ENCODE measurements at places on chromosomes 13 and 19.

- no peak for DNase-seq
Observed at GRCh38 chr13:34933786-34934185, 8.3 kb upstream of the NBEA start.

GRCh38 chr19:29512748-29513147 lies 13.0 kb upstream of the VSTM2B start:
- no peak for DNase-seq

- no peak for DNase-seq
Observed at GRCh38 chr13:27495551-27495950, 45.2 kb upstream of the MTIF3 start.

- no peak for DNase-seq
Observed at GRCh38 chr19:4089400-4089908, 22.8 kb upstream of the ZBTB7A start.

GRCh38 chr19:17553256-17553655 lies 2.2 kb upstream of the COLGALT1 start:
- peak; percentile 86 for DNase-seq

DNA sequence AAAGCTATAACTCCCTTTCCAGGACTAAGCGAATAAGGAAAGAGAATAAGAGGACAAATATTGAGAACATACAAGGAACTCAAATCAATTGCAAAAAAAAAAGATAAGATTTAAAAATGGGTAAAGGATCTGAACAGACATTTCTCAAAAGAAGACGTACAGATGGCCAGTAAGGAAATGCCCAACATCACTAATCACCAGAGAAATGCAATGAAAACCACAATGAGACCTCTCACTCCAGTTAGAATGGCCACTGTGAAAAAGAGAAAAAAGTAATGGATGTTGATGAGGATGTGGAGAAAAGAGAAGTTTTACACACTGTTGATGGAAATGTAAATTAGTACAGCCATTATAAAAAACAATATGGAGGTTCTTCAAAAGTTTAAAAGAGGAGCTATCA lies 63.8 kb downstream of the VWA8 start:
- DNase-seq = no peak

GRCh38 chr13:67369895-67370660 lies 139.9 kb upstream of the PCDH9 start:
- peak; percentile 63 for DNase-seq

DNA sequence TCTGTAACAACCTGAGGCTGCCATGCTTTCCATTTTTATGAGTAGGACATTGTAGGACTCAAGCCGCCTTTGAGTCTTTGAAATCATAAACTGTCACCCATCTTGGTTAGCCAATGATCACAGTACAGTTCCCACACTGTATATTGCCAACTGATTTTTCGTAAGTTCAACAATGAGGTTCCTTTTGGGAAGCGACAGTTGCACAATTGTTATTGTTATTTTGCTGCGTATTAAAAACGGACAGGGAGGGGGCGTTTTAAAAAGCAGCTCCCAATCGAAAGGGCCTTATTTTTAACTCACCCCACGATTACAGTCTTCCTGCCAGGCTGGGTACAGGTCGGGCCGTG lies 601 bp downstream of the SLC46A3 start:
- no peak for DNase-seq

DNA sequence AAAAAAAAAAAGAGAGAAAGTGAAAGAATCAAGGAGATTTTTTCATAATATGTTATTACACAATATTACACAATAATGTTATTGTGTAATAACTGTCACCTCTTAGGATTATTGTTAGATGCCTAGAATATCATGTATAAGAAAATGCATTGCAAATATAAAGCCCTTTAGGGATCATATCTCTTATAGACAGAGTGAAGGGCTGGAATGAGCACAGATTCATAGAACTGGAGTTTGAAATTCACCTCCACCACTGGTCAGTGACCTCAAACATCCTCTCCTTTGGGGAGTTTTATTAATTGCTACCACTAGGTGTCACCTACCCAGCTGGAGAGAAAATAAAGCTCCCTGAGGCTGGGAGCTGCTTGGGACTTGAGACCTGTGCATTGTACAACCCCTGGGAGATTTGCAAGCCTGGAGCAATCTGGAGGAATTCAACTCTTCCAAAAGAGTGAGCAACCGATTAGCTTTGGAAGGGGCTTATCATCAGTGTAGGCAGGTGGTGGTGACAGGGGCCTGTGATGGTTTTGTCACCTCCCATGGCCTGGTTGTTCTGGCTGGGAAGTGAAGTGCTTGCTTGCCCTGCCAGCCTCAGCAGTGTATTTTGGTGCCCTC lies 30.3 kb upstream of the FRY start:
- peak; percentile 35 for DNase-seq

DNA sequence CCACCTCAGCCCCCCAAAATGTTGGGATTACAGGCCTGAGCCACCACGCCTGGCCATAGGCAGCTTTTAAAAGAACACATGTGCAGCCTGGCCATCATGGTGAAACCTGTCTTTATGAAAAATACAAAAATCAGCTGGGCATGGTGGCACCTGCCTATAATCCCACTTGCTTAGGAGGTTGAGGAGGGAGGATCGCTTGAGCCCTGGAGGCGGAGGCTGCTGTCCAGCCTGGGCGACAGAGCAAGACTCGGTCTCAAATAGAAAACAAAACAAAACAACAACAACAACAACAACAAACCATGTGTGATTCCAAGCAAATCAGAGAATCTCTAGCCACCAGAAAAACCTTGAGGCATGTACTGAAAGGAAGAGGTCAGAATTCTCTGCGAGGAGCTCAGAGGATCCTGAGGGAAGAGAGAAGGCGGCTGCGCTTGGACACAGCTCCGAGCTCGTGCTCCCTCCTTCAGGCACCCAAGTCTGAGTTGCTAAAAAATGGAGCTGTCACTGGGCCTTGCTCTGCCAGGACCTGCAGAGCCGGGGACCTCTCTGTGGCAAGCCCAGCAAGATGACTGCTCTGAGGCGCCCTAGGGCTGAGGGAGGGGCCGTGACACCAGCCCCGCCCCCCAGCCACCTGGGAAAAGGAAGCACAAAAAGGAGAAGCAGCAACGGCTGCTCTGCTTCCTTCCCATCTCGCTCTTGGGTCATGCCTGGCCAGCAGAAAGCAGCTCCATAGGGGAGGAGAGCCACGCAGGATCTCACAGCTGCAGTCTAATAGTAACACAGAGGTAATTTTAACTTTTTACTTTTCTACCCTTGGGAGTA lies at the start of gene ARL11:
Gene ARL11, plus strand, starts transcription at position 677 of the 822 bp plus-strand sequence. CDS start 1,941 bp downstream, outside the sequence.
- no peak for DNase-seq

- no peak for DNase-seq
Observed at GRCh38 chr13:98385606-98386005, 191.3 kb downstream of the STK24 start.

DNA sequence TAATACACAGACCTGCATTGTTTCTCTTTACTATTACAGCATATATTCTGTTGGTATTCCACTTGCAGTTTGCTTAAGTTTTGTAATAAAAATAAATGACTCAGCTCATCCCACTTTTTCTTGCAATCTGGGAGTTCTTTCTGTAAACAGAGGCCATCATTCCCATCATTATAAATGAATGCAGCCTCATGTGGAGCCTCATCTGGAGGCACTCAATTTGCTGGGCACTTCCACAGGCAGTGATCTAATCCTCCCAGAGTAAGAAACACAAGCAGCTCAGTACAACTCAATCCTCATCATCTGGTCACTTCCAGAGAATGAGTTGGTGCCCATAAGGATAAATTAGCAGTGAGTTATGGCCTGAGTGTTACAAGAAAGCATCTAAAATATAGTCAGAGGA lies 2801.9 kb downstream of the PCDH9 start:
- DNase-seq = peak; percentile 15

GRCh38 chr13:36919171-36919832 lies 736 bp downstream of the SMAD9 start:
- peak; percentile 13 for DNase-seq

GRCh38 chr13:48739386-48739964 lies 85.7 kb downstream of the CYSLTR2 start:
- DNase-seq = no peak

- peak; percentile 82 for DNase-seq
Observed at GRCh38 chr13:45055198-45055901, 65.0 kb upstream of the GTF2F2 start.

DNA sequence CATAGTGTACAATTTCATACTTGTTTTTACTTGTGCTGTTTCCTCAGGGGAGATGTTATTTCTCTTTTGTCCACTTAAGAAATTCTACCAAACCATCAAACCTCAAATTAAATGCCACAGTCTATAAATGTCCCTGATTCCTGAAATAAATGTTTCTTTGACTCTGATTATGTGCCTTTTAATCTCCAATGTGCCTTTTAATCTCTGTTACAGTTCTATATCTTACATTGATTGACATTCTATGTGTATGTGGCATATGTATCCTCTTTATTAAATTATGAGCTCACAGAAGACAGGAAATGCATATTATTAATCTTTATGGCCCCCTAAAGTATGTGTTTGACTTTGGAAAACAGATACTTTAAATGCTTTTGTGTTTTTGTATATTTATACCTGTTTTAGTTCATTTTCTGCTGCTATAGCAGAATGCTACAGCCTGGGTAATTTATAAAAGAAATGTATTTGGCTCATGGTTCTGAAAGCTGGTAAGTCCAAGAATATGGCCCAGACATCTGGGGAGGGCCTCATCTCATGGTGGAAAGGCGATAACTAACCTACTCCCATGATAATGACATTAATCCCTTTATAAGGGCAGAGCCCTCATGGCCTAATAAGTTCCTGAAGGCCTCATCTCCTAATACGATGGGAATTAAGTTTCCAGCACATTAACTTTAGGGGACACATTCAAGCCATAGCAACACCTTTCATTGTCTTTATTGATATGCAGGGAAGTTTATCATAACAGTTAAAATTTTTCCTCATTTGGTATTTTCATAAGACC lies 403.9 kb downstream of the LIG4 start:
- DNase-seq = no peak

DNA sequence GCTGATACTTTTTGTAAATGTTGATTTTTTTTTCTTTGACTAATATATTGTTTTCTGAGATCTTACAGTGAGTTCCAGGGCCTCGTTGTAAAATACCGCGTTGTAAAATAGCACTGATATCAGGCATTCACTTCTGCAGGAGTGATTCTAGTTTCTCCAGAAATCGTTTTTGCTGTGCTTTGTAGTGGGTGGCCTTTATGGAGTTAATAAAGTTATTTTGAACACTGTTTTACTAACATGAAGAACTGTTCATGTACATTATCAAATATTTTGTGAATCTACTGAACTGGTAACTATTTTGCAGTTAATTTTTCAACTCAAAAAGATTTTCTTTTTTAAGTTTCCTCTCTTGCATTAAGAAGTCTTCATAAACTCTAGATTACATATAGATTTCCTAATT lies 985 bp upstream of the ZNF266 start:
- no peak for DNase-seq

- no peak for DNase-seq
Observed at GRCh38 chr13:113849546-113849945, 14.3 kb downstream of the GAS6 start.
